Activated T-helper 1 cell treated with Interleukin-2 at 50 U/mL for 16 hours (primary cell): ENCODE measurements at places on chromosomes 13 and 19.
A peak's percentile ranks its signal among the peaks of the same experiment; 100 is the strongest.

- no peak for DNase-seq
Observed at GRCh38 chr19:19446655-19447437, 41.4 kb downstream of the GATAD2A start.

DNA sequence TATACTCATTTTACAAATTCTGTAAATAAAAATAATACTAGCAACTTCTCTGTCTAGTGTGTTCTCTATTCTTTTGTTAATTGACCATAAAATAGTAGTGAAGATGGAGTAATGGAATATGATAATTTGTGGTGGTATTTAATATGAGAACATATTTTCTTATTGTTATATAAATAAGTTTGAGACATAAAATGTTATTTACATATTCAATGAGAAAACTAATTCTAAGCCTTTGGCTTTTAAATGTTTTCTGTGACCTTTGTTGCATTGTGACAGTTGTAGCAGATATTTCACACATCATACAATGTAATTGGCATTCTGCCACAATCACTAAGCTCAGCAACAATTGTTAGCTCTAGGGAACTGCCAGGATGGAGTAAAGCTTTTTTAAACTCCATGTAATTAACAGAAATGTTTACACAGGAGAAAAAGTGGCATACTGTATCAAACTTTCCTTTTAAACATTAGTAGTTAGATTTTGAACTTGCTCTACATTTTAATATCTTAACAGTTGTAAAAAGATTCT is 562.1 kb upstream of the PCDH9 start:
- no peak for DNase-seq

GRCh38 chr19:56765137-56765536 is 75.4 kb downstream of the PEG3 start:
- no peak for DNase-seq

DNA sequence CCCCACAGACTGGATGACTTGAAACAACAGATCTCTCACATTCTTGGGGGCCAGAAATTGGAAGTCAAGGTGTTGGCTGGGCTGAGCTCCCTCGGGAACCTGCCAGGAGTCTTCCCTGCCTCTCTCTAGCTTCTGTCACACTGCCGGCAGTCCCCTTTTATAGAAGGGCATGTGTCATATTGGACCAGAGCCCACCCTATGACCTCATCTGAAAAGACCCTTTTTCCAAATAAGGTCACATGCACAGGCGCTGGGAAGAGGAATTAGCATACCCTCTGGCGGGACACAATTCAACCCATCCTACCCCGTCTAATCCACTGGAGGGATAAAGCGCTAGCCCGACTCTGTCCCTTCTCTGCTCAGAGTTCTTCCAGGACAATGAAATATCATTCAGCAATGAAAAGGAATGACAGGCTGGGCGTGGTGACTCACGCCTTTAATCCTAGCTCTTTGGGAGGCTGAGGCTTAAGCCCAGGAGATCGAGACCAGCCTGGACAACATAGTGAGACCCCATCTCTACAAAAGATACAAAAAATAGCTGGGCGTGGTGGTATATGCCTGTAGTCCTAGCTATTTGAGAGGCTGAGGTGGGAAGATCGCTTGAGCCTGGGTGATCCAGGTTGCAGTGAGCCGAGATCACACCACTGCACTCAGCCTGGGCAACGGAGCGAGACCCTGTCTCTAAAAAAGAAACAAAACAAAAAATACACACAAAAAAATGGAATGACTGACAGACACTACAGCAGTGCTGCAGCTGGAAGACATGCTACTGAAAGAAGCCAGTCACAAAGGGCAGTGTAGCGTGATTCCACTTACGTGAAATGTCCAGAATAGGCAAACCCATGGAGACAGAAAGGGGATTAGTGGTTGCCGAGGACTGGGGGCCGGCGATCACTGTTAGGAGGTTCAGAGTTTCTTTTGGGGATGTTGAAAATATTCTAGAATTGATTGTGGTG is 28.5 kb downstream of the MEIS3 start:
- no peak for DNase-seq

DNA sequence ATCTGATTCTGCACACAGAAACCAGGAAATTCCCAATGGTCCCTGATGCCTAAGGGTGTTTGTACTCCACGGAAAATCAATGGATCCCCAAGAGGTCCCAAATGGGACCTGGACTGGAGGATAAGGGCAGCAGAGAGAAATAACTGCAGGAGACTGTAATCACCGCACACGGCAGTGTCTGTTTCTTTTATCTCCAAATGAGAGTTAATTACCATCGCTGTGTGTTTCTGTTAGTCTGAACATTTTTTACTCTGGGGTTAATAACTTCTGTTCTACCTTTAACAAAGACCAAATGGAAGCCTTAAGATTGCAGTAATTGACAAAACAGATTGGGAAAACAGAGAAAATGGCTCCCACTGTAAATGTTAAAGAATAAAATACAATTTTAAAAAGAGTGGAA is 320.9 kb downstream of the DCLK1 start:
- no peak for DNase-seq

DNA sequence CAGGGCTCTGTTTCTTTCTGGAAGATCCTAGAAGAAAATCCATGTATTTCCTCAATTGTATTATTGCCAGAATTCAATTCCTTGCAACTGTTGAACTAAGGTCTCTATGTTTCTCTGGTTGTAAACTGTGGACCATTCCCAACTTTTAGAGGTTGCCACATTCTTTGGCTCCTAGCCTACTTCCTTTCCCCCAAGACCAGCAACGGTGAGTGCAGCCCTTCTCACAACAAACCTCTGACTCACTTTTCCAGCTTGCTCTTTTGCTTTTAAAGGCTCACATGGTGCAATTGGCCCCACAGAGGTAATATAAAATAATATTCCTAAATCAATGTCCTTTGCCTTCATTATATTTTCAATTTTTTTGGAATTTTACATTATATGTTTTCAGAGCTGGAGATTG is 371.3 kb downstream of the SLITRK5 start:
- DNase-seq = no peak

DNA sequence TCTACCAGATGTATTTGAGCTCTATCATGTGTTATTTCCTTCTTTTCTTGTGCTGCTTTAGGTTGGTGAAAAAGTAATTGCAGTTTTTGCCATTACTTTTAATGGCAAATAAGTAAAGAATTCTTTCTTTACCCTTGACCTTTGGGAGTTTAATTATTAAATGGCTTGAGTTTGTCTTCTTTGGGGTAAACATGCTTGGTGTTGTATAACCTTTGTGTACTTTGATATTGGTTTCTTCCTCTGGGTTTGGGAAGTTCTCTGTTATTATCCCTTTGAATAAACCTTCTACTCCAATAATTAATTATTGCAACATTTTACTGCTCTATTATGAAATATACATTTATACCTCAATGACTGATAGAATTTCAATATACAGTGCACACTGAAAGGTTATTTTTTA is 709.4 kb downstream of the PCDH17 start:
- no peak for DNase-seq

- no peak for DNase-seq
Observed at GRCh38 chr13:42865768-42866102, 84.4 kb downstream of the FAM216B start.

DNA sequence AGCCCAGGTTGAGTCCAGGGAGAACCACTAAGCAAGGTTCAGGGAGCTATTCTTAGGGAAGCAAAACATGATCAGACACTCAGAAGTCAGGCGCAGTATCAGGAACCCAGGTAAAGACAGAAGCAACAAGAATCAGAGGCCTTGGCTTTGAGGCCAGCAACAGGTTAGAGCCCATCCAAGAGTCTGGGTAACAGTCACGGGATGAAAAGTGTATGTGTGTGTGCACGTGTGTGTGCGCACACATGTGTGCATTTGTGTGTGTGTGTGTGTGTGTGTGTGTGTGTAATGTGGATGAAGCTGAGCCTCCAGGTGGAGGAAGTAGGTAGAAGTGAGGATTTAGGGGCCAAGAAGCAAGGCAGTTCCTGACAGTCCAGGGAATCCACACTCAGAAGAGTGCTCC is 63.1 kb downstream of the CCNA1 start:
- DNase-seq = no peak

DNA sequence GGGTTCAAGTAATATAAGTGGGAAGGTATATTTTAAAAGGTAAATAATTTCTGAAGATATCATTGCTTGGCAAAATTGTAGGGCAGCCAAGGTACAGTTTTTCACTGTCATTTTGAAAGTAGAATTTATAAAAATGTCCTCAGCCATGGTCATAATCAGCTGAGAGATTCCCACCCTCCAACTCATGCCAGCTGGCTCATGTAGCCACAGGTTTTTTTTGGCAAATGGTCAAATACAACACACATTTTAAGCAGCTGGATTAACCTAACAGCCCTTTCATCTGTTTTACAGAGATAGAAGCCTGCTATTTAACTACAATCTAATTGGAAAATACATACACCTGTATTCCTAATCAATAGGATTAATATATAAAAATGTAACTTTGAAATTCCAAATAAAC is 619.2 kb upstream of the SGCG start:
- no peak for DNase-seq

- no peak for DNase-seq
Observed at GRCh38 chr19:53275480-53275879, 8.0 kb upstream of the VN1R4 start.

- no peak for DNase-seq
Observed at GRCh38 chr19:2845107-2845506, 3.8 kb downstream of the ZNF555 start.

GRCh38 chr13:93397619-93398018 is 171.0 kb downstream of the GPC6 start:
- no peak for DNase-seq

GRCh38 chr13:33678906-33679657 is 138.9 kb upstream of the RFC3 start:
- peak; percentile 24 for DNase-seq

DNA sequence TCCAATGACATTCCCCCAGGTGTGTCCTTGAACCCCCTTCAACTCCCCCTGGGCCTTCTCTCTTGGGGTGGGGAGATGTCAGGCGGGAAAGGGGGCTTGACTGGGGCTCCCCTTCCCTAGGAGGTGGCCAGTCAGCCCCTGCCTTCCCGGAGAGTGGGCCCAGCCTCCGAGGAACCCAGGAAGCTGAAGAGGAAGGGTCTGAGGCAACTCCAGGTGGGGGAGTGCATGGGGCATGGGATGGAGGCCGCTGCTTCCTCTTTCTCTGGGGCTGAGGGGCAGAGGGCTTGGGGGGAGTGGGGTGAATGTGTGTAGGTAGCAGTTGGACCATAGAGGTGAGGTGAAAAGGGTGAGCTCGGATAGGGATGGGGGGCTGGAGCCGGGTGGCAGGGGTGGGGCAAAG is 2.7 kb upstream of the INAFM1 start:
- no peak for DNase-seq

GRCh38 chr13:88115976-88116375 is 444.8 kb downstream of the SLITRK5 start:
- DNase-seq = no peak

GRCh38 chr19:23698711-23699520 is 11.9 kb upstream of the ZNF675 start:
- no peak for DNase-seq
